ENCODE measurements at places on chromosomes 16 and 17. TPM values are rescaled to one million over a fixed set of nuclear protein-coding genes. Genes with fewer than 3 reads are reported as not detected.

Gene SEZ6
- not detected for total RNA-seq

Gene TMEM114
- total RNA-seq, result not detected

Gene KRTAP1-1
- total RNA-seq, result 0.24 TPM

Gene TNS4
- 56.5 TPM for total RNA-seq

Gene CXCL16
- 13.9 TPM for total RNA-seq

Gene RNF43
- 4.6 TPM for total RNA-seq

Gene SARM1
- 0.21 TPM for total RNA-seq

Gene SLC16A13
- total RNA-seq, result 0.85 TPM

Gene RARA
- total RNA-seq, result 3.0 TPM

Gene SERPINF2
- 2.2 TPM for total RNA-seq

Gene CACNG3
- not detected for total RNA-seq

Measured in tracheal epithelial cell (primary cell).